ENCODE measurements at places on chromosomes 4 and X.

GRCh38 chr4:163600727-163601126 is 106.2 kb downstream of the TMA16 start:
- H3K4me3 ChIP-seq: no peak overlapping the region
- DNase-seq: no peak
- no peaks in the 10 kb centered on the region for H3K4me1 ChIP-seq
- H3K27me3 ChIP-seq: no peaks in the 10 kb centered on the region

GRCh38 chr4:41468122-41468521 is 69.8 kb upstream of the LIMCH1 start:
- no peaks in the 10 kb centered on the region for H3K27me3 ChIP-seq
- no peaks in the 10 kb centered on the region for H3K4me1 ChIP-seq
- no peak for DNase-seq
- H3K27ac ChIP-seq: no peak overlapping the region
- H3K36me3 ChIP-seq: no peaks in the 10 kb centered on the region
- no peak overlapping the region for H3K4me3 ChIP-seq

DNA sequence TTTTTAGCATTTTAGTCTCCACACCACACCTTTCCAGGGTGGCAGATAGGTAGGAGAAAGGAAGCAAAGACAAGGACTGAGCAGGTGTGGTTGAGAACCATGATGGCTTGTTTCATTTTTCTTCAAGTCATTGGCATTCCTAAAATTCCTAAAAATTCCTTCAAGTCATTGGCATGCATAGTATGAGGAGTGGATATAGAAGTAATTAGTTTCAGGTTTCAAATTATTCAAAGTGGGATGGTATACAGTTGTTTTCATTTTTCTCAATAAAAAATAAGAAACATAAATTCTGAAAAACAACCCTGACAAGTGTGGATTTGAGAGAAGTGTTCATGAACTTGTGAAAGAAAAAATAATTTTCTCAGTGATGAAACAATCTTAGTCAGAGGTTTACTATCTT is 22.3 kb upstream of the HERC3 start:
- DNase-seq: no peak
- no peaks in the 10 kb centered on the region for H3K4me1 ChIP-seq

DNA sequence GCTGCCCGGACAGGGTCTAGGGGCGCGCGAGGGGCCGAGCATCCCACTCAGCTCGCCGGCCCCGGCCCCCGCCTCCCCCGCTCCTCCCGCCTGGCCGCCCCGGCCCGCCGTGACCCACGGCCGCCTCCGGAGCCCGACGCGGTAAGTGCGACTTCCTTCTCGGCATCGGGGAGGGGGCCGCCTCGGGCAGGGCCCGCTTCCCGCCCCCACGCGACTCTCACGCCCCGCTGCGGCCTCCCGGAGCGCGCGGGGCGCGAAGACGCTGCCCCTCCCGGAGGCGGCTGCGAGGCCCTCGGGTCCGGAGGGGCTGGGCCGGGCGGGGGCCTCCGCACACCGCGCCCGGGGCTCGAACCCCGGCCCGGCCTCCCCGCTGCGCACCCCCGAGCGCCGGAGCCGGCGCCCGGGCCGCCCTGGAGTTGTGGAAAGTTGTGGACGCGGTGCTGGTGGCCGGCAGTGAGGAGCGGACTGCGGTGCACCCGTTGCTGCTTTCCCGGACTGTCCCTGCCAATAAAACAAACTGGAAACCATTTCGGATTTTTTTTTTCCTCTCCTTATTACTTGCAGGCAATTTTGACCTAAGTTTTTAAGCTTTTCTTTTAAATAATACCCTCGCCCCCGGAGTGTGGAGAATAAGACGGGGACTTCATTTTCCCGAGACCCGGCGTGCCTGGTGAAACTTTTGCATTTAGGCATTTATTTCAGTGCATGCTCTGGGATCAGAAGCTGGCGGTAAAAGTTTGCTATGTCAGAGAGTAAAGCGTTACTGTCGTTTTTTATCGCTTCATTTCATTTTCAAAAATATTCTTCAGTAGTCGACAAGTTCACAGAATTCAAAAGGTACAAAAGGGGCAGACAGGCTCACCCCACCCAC is 13.0 kb upstream of the TMEM156 start:
- H3K4me1 ChIP-seq: peaks cover 14% of the 10 kb centered on the region
- peak overlapping the region; percentile 94 for H3K27ac ChIP-seq
- H3K36me3 ChIP-seq: no peaks in the 10 kb centered on the region
- H3K27me3 ChIP-seq: no peaks in the 10 kb centered on the region
- H3K4me3 ChIP-seq: peak overlapping the region; percentile 92

DNA sequence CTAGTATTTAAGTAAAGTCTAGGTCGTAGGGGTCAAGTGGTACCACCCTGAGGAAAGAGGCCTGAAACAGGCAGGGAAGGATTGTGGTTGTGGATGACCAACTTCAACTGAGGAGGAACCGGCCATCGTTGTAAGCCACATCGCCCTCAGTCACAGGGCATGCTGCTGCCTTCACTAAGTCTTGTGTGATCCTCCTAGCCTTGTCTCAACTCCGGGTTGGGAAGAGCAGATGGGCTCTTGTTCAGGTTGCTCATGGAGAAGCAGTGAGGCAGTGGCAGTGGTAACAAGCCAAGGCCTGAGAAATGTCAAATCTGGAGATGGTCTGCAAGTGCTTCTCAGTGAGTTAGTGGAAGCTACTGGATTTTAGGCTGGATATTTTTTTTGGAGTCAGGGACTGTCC is 22.8 kb upstream of the NKX3-2 start:
- no peaks in the 10 kb centered on the region for H3K4me1 ChIP-seq
- peaks cover 58% of the 10 kb centered on the region for H3K36me3 ChIP-seq
- H3K27me3 ChIP-seq: no peaks in the 10 kb centered on the region
- H3K4me3 ChIP-seq: no peak overlapping the region

DNA sequence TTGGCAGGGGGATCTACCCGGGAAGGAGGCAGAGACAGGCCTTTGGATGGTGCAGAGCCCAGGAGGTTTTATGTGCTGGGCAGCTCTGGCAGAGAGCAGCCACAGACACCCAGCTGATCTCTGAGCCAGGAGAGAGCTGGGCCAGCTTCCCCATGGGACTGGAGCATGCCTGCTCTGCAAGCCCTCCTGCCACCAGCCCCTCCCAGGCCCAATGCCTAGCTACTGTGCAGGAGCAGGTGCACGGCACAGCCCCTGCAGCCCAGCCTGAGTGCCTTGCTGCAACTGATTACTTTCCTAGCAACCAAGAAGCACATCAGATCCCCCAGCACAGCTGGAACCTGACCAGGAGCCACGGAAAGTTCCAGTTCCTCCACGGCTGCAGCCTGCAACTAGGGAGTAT is 57.8 kb upstream of the BEND2 start:
- H3K36me3 ChIP-seq: no peaks in the 10 kb centered on the region
- no peak overlapping the region for H3K27ac ChIP-seq
- no peaks in the 10 kb centered on the region for H3K27me3 ChIP-seq
- H3K4me1 ChIP-seq: no peaks in the 10 kb centered on the region
- DNase-seq: no peak

DNA sequence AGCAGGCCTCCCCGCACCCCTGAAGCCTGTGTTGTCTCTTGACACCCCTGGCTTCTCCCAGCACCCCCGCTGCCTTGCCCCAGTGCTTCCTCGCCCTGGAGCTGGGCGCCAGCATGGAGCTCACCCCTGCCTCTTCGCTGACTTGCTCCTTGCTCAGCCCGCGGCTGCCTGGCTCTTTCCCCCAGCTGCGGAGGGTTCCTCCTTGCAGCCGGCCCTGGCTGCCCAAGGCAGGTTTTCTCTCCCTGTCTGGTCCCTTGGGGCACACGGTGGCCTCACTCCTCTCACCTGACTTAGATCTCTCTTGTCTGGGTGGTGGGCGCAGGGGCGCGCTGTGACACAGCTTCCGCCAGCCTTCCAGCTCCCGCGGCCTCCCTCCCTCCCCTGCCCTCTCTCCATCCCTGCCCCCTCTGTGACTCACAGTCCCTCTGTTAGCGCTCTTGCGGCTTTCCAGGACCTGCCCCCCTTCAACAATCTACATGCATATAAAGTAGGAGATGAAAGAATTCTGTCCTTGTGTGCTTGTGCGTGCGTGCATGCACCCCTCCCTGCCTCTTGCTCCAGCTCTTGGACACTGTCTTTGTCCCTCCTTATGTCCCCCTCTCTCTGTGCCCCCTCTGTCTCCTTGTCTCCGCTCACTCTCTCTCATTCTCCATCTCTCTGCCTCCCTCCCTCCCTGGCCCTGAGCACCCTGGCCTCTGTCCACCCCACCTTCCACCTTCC is 2.2 kb downstream of the PLXNB3 start:
- H3K27me3 ChIP-seq: peaks cover 3% of the 10 kb centered on the region
- no peaks in the 10 kb centered on the region for H3K4me1 ChIP-seq
- DNase-seq: no peak
- peak overlapping the region; percentile 34 for H3K4me3 ChIP-seq
- peak overlapping the region; percentile 72 for H3K27ac ChIP-seq
- H3K36me3 ChIP-seq: no peaks in the 10 kb centered on the region

DNA sequence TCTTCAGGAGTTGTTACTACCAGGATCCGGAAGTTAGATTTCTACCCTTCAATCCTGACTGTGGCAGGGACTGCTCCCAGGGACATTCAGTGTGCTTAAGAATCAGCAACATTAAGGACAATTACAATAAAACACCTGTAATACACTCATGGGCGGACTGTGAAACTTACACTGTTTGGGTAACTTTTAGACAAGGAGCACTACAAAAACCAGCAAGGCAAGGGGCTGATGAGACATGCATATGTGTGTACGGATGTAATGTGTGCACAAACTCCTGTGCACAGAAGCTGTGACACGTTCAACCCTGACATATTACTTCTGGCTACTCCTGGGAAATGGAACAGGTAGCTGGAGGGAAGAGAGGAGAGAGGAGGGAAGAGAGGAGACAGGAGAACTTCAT is 75.8 kb downstream of the FAT1 start:
- H3K4me1 ChIP-seq: peaks cover 12% of the 10 kb centered on the region
- no peaks in the 10 kb centered on the region for H3K27me3 ChIP-seq
- H3K4me3 ChIP-seq: no peak overlapping the region
- H3K36me3 ChIP-seq: peaks cover 4% of the 10 kb centered on the region
- H3K27ac ChIP-seq: no peak overlapping the region

- H3K4me3 ChIP-seq: no peak overlapping the region
- peaks cover 59% of the 10 kb centered on the region for H3K36me3 ChIP-seq
- no peak overlapping the region for H3K27ac ChIP-seq
Measured at GRCh38 chr4:121685257-121685656, 11.5 kb downstream of the ANXA5 start.

DNA sequence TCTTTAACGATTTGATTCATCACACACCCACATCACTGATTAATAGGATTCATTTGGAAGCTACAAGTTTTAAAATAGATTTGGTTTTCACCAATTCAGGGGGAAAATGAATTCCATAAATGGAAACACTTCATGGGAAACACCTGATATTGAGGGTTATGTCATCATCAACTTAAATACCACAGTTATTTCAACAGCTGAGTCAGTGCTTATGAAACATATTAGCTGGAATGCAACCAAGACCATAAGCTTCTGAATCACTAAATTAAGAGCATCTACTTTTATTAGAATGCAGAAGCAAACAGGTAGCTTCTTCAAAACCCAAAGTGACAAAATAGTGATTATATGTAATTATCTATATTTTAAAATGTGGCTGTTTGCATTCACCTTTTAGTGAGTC is 207.8 kb upstream of the DCAF8L1 start:
- no peak overlapping the region for H3K27ac ChIP-seq
- no peaks in the 10 kb centered on the region for H3K4me1 ChIP-seq
- no peaks in the 10 kb centered on the region for H3K36me3 ChIP-seq
- no peak for DNase-seq
- no peaks in the 10 kb centered on the region for H3K27me3 ChIP-seq
- H3K4me3 ChIP-seq: no peak overlapping the region

GRCh38 chr4:176642472-176642871 is 150.2 kb downstream of the VEGFC start:
- no peaks in the 10 kb centered on the region for H3K27me3 ChIP-seq
- no peaks in the 10 kb centered on the region for H3K4me1 ChIP-seq
- H3K27ac ChIP-seq: no peak overlapping the region
- no peak for DNase-seq
- H3K36me3 ChIP-seq: no peaks in the 10 kb centered on the region

DNA sequence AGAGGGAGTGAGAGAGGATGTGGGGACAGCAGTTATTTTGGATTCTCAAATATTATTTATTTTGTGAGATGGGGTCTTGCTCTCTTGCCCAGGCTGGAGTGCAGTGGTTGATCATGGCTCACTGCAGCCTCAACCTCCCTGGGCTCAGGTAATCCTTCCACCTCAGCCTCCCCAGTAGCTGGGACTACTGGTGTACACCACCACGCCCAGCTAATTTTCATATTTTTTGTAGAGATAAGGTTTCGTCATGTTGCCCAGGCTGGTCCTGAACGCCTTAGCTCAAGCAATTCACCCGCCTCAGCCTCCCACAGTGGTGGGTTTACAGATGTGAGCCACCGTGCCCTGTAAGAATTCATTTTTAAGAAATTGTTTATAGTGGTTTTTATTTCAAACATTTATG is 61.2 kb downstream of the FHDC1 start:
- DNase-seq: no peak
- H3K4me3 ChIP-seq: no peak overlapping the region
- H3K36me3 ChIP-seq: no peaks in the 10 kb centered on the region
- H3K4me1 ChIP-seq: peaks cover 16% of the 10 kb centered on the region
- no peaks in the 10 kb centered on the region for H3K27me3 ChIP-seq

DNA sequence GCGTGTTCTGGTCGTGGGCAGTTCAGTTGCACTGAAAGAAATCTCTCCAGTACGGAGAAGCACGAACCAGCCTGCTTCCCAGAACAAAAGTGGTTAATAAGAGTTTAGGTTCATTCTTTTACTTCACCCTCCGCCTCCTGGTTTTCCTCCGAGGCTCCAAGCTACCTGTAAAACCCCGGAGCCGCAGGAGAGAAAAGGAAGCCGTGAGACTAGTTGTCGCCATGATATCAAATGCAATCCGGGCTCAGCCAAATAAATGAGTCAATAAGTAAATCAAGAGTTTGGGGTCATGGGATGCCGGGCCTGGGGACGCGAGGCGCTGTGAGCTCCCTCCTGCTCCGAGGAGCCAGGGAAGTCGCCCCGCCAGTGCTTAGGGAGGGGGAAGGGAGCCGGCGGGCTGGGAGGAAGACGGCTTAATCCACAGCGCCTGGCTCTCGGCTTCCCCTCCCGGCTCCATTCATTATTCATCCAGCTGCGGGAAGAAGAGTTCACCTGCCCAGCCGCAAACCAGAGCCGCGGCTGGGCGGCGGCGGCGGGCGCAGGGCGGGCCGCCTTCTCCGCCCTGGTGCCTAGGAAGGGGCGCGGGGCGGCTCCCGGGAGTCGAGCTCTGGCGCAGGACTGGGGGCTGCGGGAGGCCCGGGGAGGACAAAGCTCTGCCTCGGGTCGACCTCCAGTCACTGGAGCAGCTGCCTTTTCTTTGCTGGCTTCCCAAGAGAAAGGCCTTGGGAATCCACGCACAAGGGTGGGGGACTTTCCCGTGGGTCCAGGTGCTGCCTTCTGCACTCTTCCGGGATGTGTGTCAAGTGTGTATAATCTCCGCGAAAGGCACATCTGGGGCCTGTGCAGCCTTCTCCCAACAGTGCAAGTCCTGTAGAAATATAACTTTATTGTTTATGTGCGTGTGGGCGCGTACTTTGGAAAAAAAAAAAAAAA is 1.7 kb downstream of the FRAS1 start:
- peaks cover 41% of the 10 kb centered on the region for H3K4me1 ChIP-seq
- peak overlapping the region; percentile 71 for H3K27ac ChIP-seq
- peaks cover 35% of the 10 kb centered on the region for H3K27me3 ChIP-seq
- no peaks in the 10 kb centered on the region for H3K36me3 ChIP-seq
- DNase-seq: peak; percentile 82

- no peaks in the 10 kb centered on the region for H3K4me1 ChIP-seq
- no peaks in the 10 kb centered on the region for H3K36me3 ChIP-seq
- DNase-seq: no peak
- no peaks in the 10 kb centered on the region for H3K27me3 ChIP-seq
- H3K4me3 ChIP-seq: no peak overlapping the region
Measured at GRCh38 chr4:136806844-136807243, 725.5 kb downstream of the PCDH18 start.

Data from stomach (tissue), 19 donors.